ENCODE measurements at places on chromosomes 4 and X. TPM values are rescaled to one million over a fixed set of nuclear protein-coding genes. Genes with fewer than 3 reads are reported as not detected.

PNMA6A gene
- not detected for total RNA-seq

DOK7 gene
- not detected for total RNA-seq

UGT2B11 gene
- total RNA-seq, result not detected

STATH gene
- not detected for total RNA-seq

ARX gene
- not detected for total RNA-seq

TBX22 gene
- not detected for total RNA-seq

GRCh38 chr4:152401424-152401823, 134.5 kb downstream of the FBXW7 start:
- DNase-seq, result no peak

- DNase-seq, result no peak
Measured at GRCh38 chr4:113078066-113078465, 28.6 kb downstream of the ANK2 start.

- no peak for DNase-seq
Measured at GRCh38 chr4:21420166-21420565, 528.4 kb downstream of the KCNIP4 start.

DNA sequence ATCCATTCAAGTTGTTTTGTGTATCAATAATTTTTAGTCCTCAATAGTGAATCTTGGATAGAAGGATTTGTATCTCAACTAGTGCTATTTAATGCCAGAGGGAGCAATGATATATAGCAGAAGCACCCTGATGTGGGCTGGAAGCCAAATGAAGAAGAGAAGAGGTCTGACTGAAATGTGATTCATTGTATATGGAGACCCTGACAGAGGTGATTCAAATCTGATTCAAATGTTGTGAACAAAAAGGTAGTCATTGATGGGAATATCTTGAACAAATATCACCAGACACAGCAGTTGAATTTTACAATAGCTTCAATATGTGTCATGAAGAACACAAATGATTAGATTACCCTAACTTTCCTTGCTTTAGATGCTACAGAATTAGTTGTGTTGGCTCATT, 27.5 kb upstream of the SULT1B1 start:
- no peak for DNase-seq

DNA sequence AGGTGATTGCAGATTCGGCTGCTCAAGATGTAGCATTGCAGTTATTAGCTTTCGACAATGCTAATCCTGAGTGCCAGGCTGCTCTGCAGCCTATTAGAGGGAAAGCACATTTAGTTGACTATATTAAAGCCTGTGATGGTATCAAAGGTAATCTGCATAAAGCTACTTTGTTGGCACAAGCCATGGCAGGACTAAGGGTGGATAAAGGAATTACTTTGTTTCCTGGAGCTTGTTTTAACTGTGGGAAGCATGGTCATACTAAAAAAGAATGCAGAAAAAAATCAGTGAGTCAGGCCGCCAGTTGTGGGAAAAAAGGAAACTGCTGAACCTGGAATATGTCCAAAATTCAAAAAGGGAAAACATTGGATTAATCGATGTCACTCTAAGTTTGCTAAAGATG, 154.9 kb upstream of the TECRL start:
- no peak for DNase-seq

DNA sequence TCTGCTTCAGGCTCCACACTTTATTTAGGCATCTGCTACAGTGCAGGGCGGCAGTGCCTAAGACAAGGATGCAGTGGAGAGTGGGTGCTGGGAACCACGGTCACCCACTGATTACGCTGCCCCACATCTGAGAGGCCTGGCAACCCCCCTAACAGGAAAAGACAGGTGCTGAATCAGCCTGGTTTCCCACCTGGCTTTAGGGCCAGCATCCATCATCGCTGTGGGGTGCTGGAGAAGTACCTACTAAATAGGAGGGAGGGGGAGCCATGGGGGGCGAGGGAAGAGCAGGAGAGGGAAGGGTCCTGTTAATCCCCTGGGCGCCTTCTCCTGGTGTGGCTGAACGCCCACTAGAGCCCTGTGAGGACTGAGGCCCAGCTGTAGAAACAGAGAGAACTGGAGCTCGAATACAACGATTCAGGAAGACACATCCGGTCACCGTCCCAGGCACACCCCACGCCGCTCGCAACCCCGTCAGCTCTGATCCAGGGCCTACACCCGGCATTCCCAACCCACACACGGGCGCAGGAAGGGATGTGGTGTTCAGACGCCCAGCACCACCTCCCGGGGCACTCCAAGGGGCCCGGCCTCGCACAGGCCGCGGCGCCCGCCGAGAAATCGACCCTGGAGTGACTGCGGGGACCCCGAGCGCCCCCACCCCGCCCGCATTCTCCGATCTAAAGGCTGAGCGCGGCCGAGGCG, 554 bp downstream of the DCTD start:
- peak; percentile 51 for DNase-seq

- no peak for DNase-seq
Measured at GRCh38 chr4:56106180-56107147, 157.7 kb downstream of the CEP135 start.

GRCh38 chr4:99117876-99118693, 26.0 kb downstream of the ADH4 start:
- DNase-seq, result peak; percentile 4

- DNase-seq, result no peak
Measured at GRCh38 chr4:1465173-1466033, 59.2 kb upstream of the NKX1-1 start.

GRCh38 chr4:120003193-120003592, 63.5 kb downstream of the MAD2L1 start:
- DNase-seq, result no peak

- no peak for DNase-seq
Measured at GRCh38 chr4:141352909-141353525, 132.3 kb downstream of the ZNF330 start.

Measured in CD4-positive, alpha-beta memory T cell (primary cell).